Stimulated activated CD4-positive, alpha-beta T cell treated with anti-CD3 and anti-CD28 coated beads, Interleukin-4, amount 100 ng/mL, for 1 hour (primary cell): ENCODE measurements at places on chromosomes 12 and 14.

GRCh38 chr14:29035134-29035533 lies 268.5 kb downstream of the FOXG1 start:
- DNase-seq: no peak

- no peak for DNase-seq
These were observed 347.2 kb downstream of the MED13L start for GRCh38 chr12:115930336-115930735.

- DNase-seq: peak; percentile 73
These were observed at the start of gene RIPK3 for GRCh38 chr14:24339284-24340151. RIPK3 (minus strand) TSS chr14:24339991; CDS start chr14:24339826, 165 bp downstream.

DNA sequence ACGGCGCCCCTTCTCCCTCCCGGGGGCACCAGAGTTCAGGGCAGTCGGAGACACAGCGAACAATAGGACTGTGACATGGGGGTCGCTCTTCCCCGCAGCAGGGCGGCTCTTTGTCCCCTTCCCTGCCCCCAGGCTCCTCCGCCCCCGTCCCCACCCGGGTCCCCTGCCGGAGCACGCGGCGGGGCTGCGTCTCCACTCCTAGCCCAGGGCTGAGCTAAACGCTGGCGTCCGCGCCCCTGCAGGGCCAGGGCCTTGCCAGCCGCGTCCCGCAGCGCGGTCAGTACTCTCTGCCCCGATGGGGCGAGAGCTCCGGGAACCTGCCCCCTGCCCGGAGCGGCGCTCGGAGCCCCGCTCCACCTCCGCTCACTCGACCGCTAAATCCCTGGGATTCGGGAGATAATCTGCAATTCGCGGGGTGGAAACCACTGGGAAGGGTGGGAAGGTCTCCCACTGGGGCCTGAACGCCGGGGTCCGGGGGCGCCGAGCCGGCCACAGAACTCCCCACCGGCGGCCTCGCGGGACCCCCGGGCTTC lies 825 bp upstream of the CCDC85C start:
- DNase-seq: peak; percentile 41

DNA sequence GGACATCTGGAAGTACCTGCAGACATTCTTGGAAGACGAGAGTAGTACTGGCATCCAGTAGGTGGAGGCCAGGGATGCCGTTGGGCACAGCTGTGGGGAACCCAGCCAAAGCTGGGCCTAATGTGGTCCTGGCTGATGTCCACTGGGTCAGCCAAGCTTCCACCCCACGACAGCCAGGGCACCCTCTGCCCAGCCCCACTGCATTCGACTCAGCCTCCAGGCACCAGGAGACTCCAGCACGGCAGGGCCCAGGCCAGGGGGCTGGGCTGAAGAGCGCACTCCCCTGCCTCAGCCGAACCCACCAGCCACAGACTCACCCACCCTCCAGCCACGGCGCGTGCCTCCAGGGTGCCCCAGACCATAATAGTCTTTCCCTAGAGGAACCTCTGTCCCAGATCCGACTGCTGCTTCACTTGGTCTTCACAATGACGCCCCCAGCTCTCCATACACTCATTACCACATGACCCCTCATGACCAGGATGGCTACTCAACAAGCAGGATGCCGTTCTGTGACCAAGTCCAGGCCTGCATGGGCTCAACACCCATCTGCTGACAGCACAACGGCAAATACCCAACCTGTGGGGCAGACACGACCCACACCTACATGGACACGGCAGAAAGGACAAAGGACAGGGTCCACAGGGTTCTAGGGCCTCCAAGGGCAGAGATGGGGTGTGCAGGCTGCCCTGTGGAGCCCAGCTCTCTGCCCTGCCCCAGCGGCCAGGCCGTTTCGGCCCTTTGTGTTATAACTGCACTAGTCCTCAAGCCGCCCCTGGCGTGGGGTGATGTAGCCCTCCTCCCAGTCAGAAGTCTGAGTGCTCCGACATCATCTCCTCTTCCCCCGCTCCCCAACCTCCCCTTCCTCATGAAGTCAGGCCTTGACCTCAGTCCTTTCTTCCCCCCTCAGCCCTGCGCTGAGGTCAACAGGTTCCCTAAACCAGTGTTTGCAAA lies 22.8 kb downstream of the ITPK1 start:
- DNase-seq: no peak

- DNase-seq: no peak
These were observed 67.3 kb downstream of the GSC start for GRCh38 chr14:94702629-94703028.

GRCh38 chr12:107130830-107131611 lies 37.7 kb upstream of the CRY1 start:
- DNase-seq: no peak
